ENCODE measurements at places on chromosomes 4 and X.

- no peak for DNase-seq
These were observed 182.1 kb upstream of the HHIP start for GRCh38 chr4:144463896-144464295.

DNA sequence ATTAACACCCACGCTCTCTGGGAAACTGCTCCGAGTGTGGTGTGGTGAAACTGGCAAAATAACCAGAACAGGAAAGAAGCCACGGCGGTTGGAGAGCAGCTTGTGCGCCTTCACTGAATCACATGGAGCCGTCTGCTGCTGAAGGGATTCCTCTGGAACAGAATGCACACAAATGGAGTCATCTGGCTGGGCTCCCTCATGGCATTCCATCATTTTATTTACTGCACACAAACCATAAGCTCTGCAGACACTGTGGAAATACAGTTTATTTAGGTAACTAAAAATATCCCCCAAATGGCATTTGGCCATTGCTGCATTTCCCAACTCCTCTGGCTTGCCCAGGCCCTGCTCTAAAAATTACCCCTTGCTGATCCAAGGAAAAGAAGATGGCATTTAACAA, 187.0 kb upstream of the S100G start:
- no peak for DNase-seq

- no peak for DNase-seq
These were observed 1664.6 kb upstream of the ADGRL3 start for GRCh38 chr4:59535541-59535940.

GRCh38 chr4:78971776-78972175, 32.5 kb upstream of the PAQR3 start:
- DNase-seq, result no peak

GRCh38 chrX:25534091-25534490, 518.3 kb upstream of the ARX start:
- DNase-seq, result no peak

- peak; percentile 41 for DNase-seq
These were observed 119.8 kb downstream of the NEK1 start for GRCh38 chr4:169492436-169493163.

DNA sequence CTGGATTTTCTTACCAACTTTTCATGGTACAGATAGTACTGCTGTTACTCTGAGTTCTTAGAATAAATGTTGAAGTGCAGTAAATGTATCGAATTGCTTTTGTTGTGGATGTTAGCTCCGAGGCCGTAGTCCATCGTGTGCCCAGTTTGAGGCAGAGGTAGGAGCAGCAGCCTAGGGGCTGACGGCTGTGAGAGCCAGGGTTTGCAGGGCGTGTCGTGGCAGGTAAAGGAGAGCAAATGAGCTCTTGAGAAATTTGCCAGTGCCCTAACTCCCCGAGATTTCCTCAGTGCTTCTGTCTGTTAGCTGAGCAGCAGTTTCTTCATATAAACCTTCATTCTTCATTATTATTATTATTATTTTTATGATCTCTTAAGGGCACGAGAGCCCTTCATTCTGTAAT, 21.6 kb downstream of the PRIMPOL start:
- no peak for DNase-seq

GRCh38 chr4:52545099-52546069, 113.7 kb downstream of the USP46 start:
- DNase-seq, result peak; percentile 76

DNA sequence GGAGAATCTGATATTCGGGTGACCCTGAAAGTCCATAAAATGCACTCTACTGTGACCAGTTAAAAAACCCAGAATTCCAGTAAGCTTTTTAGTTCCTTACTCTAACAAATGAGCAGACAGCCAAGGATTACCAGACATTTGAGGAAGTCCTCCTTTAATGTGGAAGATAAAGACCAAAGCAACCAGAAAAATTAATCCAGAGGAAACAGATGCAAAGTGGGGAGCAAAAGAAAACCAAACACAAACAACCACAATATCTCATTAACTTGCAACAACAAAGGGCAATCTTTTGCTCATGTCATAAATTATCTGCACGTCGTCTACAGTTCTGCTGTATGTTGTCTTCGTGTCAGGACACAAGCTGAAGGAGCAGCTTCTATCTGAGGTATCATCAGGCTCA, 164.4 kb downstream of the PJA1 start:
- DNase-seq, result no peak

GRCh38 chr4:150283689-150284088, 205.4 kb downstream of the DCLK2 start:
- no peak for DNase-seq

GRCh38 chr4:5211282-5211839, 160.1 kb downstream of the STK32B start:
- no peak for DNase-seq

- no peak for DNase-seq
These were observed 89.7 kb downstream of the AMELX start for GRCh38 chrX:11382930-11383329.

DNA sequence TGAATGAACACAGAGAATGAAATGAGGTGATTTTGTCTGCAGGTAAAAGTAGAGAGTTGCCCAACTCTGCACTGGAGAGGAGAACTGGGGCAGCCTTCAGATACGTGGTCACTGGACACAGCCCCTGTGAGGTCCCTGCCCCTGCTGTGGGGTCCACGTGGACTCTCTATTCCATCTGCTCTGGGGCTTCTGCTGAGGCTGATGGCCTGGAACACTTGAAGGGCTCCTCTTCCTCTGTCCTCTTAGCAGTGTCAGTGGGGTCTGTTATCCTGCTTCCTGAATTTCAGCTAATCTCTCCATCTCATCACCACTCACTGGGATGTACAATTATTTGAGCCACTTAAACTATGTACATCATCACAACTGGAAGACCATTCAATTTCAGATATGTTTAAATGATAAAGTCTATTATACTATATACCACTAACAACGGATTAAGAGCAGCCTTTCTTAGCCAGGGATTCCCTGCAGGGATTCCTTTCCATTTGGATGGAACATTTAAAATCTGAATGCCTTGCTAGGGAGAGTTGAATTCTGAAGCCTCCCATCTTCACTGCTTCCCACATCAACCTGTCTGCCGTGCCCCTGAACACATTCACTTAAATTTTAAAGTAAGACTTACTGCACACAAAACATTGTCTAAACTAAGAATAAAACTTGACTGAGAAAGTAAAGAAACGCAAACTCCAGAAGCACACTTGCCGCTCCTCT, 74.0 kb downstream of the CC2D2A start:
- DNase-seq, result no peak

DNA sequence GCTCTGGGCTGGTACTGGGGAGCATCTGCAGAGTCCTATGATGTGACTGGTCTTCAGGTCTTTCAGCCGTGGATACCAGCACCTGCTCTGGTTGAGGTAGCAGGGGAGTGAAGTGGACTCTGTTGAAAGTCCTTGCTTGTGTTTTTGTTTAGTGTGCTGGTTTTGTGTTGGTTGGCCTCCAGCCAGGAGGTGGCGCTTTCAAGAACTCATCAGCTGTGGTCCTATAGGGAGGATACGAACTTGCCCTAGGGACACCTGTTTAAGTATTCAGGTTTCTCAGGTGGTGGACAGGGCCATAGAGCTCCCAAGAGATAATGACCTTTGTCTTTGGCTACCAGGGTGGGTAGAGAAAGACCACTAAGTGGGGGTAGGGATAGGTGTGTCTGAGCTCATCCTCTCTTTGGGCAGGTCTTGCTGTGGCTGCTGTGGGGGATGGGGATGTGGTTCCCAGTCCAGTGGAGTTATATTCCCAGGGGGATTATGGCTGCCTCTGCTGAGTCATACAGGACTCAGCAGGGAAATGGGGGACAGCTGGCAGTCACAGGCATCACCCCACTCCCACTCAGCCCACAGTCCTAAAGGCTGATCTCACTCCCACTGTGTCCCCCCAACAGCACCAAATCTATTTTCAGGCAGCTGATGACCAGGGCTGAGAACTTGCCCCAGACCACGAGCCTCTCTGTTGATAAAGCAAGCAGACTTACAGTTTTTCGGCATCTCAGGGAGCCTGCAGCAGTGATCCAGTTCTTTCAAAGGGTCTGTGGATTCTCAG, 24.1 kb downstream of the MSMO1 start:
- DNase-seq, result peak; percentile 27

DNA sequence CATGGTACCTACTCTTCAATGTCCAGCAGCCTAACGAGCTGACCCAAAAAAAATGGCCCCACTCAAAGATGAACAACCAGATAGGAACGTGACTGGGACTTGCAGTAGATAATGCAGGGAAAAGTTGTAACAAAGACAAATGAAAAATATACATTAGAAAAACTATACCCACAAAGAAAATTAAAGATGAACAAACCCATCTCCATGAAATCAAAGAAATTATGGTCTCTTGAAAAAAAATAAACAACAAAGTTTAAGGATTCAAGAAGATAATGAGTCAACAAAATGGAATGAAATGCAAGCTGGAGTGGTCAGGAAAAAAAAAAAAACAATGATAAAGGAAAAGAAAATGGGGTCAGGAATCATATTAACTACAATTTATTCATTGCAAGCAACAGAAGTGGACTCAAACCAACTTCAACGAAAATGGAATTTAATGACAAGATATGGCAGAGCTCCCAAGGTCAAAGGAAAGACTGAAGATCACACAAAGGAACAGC, 309.8 kb upstream of the GALNT7 start:
- no peak for DNase-seq

DNA sequence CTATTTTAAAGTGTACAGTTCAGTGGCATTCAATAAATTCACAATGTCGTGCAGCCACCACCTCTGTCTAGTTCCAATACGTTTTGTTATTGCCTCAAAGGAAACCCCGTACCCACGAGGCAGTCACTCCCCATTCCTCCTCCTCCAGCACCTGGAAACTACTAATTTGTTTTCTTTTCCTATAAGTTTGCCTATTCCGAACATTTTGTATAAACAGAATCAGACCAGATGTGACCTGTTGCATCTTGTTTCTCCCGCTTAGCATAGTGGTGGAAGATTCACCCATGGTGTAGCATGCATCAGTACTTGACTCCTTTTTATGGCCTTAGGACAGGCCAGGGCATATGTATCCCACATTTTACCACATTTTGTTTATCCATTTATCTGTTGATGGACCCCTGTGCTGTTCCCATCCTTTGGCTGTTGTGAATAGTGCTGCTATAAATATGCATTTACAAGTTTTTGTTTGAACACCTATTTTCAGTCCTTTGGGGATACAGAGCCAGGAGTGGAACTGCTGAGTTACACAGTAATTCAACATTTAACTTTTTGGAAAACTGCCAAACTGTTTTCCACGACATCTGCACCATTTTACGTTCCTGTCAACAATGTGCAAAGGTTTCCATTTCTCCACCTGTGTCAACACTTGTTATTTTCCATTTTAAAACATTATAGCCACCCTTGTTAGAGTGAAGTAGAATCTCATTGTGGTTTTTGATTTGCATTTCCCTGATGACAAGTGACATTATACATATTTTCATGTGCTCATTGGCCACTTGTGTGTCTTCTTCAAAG, 57.8 kb upstream of the STX18 start:
- no peak for DNase-seq

DNA sequence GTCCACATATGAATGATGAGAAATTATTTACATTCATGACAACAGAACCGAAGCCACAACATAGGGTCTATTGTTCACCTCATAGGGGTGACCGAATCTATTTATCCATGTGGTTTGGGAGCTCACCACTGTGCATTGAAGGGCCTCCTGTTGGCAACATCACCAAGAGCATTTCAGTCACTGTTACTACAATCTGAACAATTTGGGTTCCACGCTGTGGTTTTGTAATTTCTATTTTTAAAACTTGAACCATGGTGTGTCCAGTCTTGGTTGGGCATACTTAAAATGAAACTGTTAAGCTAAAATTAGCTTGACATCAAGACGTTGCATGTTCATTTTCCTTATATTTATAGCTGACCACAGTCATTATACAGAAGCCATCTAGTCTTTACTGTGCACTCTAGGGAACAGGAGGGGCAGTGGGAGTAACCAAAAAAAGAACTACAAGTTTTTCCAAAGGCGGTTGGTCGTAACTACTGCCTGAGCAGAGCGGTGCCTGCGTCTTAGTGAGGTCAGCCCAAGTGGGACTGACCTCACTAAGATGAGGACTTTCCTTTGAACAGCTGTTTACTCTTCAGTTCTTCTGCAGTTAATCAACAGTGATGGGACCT, 192.1 kb downstream of the SPRY1 start:
- DNase-seq, result no peak

DNA sequence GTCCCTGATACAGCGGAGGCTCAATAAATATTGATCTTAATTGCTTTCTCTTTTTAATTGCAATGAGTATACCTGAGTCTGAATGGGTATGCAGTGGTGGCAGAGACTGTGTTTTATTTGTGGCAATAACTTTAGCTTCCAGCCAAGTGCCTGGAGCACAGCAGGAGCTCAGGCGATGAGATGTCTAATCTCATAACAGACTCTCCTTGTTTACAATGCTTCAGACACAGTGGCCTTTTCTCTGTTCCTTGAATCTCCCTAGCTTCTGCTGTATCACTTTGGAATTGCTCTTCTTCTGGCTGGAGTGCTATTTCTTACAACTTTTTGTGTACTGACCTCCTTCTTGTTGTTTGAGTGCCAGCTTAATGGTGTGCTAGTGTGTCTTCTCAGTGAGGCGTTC, 91.5 kb upstream of the UNC5C start:
- DNase-seq, result no peak

DNA sequence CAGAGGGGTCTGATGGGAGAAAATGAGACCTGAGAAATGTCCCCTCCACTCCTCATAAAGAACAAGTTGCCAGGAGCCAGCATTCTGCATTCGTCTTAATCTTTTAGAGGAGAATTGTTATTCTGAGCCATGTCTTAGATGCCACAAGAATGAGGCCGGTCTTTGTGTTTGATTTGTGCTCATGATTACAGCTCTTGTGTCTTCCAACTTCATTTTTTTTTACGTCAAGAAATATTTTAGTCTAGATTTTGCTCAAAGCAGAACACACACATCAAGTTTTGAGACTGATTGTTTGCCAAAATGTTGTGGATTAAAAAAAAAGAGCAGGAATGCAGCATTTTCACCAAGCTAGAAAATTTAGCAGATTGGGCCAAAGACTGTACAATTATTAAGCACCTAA, 130.6 kb upstream of the PITX2 start:
- no peak for DNase-seq

- DNase-seq, result no peak
These were observed 3.1 kb downstream of the IL1RAPL1 start for GRCh38 chrX:28590396-28590795.

DNA sequence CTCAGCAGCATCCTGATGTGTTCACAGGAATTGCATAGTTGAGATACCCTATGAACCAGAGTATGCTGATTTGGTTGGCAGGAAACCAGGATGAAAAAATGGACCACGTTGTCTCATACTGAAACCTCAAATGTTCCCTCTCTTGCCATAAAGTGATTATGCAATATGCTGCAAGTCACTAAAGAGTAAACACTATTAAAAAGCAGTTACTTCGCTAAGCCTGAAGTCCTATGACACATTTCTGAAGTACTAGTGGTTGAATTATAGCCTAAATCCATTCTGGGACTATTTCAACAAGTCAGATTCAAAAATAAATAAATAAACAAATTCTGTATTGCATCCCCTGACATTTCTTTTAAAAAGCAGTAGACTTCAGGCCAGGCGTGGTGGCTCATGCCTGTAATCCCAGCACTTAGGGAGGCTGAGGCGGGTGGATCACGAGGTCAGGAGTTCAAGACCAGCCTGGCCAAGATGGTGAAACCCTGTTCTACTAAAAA, 106.0 kb upstream of the NAP1L5 start:
- peak; percentile 35 for DNase-seq

- DNase-seq, result no peak
These were observed 63.0 kb upstream of the AGA start for GRCh38 chr4:177505171-177505615.

GRCh38 chr4:147284256-147284835, 196.6 kb upstream of the EDNRA start:
- DNase-seq, result no peak
